ENCODE measurements at places on chromosomes 11 and 22.

GRCh38 chr22:39241794-39242594, 2.8 kb downstream of the PDGFB start:
- peak; percentile 34 for DNase-seq

- no peak for DNase-seq
These were observed 11.3 kb upstream of the WBP2NL start for GRCh38 chr22:41987276-41987675.

GRCh38 chr11:31808721-31809540, 2.2 kb downstream of the PAX6 start:
- no peak for DNase-seq

DNA sequence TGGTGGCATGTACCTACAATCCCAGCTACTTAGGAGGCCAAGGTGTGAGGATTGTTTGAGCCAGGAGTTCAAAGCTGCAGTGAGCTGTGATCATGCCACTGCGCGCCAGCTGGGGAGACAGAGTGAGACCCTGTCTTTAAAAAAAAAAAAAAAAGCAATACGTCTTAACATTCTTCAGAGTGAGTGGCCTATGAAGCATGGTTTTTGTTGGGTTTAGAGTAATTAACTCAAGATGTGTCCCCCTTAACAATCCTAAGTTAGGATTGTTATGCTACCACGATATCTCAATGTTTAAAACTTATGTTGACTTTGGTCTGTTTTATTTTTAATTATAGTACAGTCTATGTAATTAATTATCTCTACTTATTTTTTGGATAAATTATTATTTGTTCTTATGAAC, 156.1 kb downstream of the HIPK3 start:
- no peak for DNase-seq

- no peak for DNase-seq
These were observed 9.9 kb downstream of the PCSK7 start for GRCh38 chr11:117221775-117222517.

GRCh38 chr22:44802956-44803355, 50.6 kb downstream of the ARHGAP8 start:
- no peak for DNase-seq

GRCh38 chr22:37926358-37926757, 20.3 kb downstream of the MICALL1 start:
- DNase-seq: no peak

- DNase-seq: no peak
These were observed 28.2 kb downstream of the ZNF70 start for GRCh38 chr22:23722724-23723123.

DNA sequence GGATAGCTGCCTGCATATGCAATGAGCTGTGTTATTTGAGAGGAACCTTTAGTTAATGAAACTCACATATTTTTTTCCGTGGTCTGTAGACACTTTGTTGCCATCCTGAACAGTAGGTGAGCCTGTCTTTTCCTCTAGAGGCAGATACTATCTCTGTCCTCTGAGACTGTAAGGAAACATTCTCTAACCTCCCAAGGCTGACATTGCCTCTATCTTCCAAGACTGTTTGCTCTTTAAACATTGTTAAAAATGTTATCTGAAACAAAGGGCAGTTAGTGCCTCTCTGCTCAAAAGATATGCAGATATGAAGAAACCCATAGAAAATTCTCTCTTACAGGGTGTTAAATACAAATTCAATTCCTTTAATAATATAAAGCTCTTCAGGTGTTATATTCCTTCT, 963.8 kb upstream of the CNTN5 start:
- DNase-seq: no peak

DNA sequence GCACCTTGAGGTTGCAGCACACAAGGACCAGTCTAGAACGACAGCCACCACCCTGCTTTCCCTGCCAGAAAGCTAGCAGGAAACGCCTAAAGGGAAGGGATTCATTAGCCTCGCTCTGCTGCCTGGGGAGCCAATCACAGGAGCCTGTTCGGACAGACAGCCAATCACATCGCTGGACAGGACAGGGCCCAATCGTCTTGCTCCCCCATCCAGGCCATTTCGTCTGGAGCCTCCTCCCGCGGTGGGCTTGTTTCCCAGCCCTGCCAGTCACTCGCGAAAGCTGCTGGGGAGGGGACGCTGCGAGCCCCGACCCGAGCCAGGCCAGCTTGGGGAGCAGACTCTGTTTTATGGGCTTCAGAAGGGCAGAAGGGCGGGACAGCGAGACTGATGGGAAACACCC, 79.8 kb upstream of the NCAM1 start:
- no peak for DNase-seq

DNA sequence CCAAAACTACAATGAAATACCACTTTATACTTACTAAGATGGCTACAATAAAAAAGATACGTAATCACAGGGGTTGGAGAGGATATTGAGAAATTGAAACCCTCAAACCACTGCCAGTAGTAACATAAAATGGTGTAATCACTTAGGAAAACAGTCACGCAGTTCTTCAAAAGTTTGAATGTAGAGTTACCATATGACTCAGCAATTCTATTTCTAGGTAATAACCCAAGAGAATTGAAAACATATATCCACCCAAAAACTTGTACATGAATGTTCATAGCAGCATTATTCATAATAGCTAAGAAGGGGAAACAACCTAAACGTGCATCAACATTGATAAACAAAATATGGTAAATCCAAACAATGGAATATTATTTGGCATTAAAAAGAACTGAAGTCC, 24.4 kb upstream of the PSMA1 start:
- no peak for DNase-seq

GRCh38 chr22:39712751-39713525, 142.4 kb downstream of the CACNA1I start:
- no peak for DNase-seq

DNA sequence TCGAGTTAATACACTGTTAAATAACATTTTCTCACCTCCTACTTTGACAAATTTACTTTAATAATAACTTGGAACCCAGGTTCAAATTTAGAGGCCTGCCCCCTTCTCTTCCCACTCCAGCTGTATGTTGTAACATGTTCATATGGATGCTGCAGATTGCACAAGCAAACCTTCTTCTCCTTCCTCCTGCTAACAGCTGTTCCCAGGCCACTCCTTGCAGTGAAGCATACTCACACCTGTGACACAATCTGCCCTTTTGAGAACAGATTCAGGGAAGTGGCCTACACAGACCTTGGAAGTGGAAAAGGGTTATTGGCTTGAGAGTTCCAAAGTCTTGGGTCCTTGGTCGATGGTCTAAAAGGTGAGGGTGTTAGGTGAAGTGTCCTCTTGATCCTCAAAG, 131.9 kb downstream of the TEAD1 start:
- no peak for DNase-seq

GRCh38 chr11:101482556-101483124, 101.2 kb downstream of the TRPC6 start:
- DNase-seq: no peak

GRCh38 chr22:46490538-46490937, 46.9 kb downstream of the CELSR1 start:
- DNase-seq: no peak

- no peak for DNase-seq
These were observed 4.4 kb upstream of the SYTL2 start for GRCh38 chr11:85815186-85815931.

GRCh38 chr11:24389575-24389974, 107.3 kb upstream of the LUZP2 start:
- no peak for DNase-seq

DNA sequence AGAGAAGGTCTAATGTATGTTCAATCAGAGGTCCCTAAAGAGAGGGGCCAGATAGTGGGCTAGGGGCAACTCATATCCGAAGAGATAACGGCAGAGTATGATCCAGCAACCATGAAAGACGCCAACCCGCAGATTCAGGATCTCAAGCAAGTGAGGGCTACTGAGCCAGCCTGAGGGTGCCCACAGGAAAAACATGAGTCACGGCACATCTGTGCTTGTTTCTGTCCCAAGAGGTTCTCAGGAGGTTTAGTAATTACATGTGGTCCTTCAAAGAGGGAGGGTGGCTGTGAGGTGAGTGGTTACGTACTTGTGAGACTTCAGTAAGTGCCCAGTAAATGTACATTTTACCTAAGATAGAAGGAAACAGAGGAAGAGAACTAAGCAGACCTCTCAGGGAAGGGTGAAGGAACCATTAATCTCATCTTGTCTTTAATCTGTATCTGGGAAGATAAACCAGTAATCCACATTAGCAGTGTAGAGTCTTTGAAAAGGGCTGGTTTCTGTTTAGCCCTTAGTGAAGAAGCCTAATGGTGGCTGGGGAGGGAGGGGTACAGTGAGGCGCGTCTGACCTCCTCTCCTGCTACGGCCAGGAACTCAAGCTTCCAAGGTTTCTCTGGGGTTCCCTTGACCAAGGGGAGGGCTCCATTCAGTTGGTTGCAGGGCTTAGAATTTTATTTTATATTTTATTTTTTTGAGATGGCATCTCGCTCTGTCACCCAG, 10.2 kb downstream of the SIRT3 start:
- no peak for DNase-seq

DNA sequence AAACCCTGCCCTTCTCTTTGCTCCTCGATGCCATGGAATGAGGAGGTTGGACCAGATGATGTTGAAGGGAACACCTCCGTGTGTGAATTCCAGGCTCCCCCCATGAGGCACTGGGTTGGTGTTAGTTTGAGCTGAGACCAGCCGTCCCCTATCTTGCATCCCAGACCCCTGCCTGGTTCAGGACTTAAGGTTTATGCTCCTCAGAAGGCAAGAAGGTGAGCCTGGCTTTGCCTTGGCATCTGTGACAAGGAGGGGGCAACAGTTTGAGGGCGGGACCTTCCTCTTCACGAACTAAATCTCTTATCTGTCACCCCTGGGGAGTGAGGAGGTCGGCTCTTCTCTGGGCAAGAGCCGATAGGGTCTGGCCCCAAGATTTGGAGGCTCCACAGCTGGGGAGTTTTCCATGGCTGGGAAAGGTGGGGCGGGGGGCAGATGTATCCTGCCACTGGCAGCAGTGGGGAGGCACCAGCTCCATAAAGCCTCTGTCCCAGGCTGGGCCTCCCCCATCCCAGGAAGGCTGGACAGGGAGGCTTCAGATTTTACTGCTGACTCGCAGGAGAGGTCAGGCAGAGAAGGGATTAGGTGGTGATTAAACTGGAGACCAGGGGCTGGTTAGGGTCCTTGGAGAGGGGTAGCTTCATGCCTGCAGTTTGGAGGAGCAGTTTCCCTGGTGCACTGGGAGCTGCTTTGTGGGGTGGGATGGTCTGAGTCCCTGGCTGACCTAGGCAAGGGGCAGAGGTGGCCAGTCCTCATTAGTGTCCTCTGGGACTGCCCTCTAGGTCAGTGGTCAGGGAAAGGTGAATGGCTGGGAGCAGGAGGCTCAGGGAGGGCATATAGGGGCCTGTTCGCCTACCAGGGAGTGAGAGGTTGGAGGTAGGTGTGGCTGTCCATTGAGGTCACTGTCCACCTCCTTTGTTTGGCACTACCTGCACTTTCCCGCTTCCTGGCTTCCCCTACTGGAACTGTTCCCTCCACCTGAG, 1.1 kb downstream of the SEC14L2 start:
- no peak for DNase-seq

- no peak for DNase-seq
These were observed 17.0 kb upstream of the GRIK4 start for GRCh38 chr11:120494595-120494994.

DNA sequence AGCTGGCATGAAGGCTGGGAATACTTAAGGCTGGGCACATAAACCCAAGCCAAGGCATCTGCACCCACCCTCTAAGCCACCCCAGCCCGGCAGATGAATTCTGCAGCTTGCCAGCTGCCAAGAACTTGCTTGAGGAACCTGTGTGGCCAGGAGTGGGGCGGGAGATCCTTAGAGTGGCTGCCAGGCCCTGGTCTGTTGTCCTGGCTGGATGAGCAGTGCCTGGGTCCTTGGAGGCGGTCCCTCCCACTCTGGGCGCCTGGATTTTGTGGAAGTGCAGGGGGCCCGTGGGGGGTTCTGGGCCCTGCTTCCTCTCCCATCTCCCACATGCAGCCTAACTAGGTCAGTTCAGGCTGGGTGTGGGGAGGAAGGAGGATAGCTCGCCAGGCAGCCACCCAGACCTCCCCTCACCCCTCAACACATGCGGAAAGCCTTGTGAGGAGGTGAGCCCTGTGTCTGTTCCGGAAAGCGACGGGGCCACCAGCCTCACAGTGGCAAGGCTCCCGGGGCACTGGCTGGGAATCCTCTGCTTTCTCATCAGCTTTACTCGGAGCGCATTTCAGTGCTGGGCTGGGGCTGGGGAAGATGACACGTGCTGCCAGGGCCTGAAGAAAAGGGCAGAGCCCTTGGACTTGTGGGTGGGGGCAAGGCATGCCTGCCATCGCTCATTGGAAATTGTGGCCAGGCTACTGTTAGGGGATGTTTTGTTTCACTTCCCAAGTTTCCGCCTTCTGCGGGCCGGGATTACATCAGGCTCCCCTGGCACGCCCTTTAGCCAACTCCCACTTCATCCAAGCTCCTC, 8.4 kb downstream of the DAGLA start:
- no peak for DNase-seq

DNA sequence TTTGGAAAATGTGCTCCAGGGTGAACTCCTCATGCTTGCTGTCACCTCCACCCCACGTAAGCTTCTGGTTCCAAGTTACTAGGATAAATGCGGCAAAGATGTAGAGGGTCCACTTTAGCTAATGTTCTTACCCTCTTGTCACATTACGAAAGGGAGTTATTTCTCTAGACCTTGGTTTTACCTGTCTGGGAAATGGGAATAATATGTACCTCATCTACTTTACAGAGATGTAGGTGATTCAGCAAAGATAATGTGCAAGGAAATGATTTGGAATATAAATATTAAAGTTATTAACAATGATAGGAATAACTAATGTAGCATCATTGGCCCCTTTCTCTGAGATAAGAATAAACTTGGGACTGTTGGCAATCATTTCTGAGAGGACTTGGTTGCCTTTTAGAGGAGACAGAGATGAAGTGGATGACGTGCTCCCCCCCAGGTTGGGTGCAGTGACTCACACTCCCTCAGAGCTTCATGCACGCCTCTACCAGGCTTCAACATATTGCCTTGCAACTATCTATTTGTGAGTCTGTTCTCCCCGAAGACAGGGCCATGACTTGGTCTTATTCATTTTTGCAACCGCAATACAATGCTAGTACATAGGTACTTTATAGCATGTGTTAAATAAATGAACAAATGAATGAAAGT, 97.1 kb downstream of the ME3 start:
- no peak for DNase-seq

- no peak for DNase-seq
These were observed 56.4 kb downstream of the UBASH3B start for GRCh38 chr11:122711831-122712381.

GRCh38 chr11:83056204-83056603, 15.5 kb downstream of the RAB30 start:
- no peak for DNase-seq
